ENCODE measurements at places on chromosomes 11 and 22.

DNA sequence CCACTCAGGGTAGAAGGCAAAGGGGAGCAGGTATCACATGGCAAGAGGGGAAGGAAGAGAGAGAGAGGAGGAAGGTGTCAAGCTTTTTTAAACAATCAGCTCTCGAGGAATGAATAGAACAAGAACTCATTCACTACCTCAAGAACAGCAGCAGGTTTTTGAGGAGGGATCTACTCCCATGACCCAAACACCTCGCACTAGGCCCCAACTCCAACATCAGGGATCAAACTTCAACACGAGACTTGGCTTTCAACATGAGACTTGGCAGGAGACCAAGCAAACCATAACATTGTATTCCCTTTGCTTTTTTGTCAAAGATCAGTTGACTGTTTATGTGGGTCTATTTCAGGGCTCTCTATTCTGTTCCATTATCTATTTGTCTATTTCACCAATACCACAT lies 26.9 kb upstream of the APOBEC3A start:
- no peak for DNase-seq

GRCh38 chr22:43236411-43237166 lies 49.7 kb upstream of the TTLL12 start:
- no peak for DNase-seq

GRCh38 chr22:26197425-26197824 lies 28.2 kb downstream of the SEZ6L start:
- no peak for DNase-seq

GRCh38 chr11:32861850-32862577 lies 30.6 kb upstream of the QSER1 start:
- DNase-seq: no peak

DNA sequence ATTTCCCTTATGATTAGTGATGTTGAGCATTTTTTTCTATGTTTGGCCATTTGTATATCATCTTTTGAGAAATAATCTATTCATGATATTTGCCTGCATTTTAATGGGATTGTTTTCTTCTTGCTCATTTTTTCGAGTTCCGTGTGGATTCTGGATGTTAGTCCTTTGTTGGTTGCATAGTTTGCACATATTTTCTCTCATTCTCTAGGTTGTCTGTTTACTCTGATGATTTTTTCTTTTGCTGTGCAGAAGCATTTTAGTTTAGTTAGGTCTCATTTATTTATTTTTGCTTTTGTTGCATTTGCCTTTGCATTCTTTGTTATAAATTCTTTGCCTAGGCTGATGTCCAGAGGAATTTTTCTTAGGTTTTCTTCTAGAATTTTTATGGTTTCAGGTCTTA lies 87.3 kb downstream of the METTL15 start:
- DNase-seq: no peak

DNA sequence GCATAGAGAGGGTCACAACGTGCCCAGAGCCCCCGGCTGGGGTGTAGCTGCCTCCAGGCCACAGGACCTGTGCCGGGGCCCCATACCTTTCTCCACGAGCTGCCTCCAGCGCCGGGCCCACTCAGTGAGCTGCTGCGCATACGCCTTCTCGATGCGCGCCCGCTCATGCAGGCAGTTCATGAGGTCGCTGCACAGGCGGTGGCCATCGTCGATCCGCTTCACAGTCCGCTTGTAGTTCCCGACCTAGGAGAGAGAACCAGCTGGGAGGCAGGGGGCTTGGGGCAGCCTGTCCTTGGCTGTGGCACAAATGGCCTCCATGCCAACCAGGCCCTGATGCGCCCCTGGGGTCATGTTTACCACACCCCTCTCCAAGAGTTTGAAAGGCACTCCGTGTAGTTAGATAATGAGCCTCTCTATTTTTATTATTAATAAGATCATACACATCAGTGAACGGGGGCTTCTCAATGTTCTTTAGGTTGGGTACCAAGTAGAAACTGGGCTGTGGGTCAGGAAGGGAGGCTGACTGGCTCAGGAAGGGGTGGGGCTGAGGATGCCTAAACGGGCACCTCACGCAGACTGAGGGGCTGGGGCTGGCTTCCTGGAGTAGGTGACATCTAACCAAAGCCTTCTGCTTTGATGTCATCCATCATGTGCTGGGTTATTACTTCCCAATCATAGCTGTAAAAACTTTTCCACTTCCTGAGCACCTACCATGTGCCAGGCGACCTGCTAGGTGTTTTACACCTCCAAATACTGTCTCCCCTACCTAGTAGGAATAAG lies 36.5 kb upstream of the ARFGAP3 start:
- no peak for DNase-seq

DNA sequence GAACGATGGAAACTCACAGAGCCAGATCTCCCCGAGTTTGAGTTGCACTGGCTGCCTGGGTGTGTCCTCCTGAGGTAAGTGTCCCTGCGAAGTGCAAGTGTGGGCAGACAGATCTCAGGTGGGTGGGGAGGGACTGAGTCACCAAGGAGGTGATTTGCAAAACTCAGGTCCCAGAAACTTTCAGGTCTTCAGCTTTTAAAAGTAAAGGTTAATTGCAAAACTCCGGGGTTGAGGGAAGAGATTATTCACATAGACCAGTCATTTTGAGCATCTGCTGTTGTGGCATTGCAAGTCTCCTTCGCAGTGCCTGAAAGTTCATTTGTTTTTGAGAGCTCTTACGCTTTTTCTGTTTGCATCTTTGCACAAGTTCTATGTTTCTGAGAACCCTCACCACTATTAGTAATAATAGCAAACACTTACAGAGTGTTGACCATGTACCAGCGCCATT lies 7.1 kb downstream of the CD44 start:
- DNase-seq: no peak

DNA sequence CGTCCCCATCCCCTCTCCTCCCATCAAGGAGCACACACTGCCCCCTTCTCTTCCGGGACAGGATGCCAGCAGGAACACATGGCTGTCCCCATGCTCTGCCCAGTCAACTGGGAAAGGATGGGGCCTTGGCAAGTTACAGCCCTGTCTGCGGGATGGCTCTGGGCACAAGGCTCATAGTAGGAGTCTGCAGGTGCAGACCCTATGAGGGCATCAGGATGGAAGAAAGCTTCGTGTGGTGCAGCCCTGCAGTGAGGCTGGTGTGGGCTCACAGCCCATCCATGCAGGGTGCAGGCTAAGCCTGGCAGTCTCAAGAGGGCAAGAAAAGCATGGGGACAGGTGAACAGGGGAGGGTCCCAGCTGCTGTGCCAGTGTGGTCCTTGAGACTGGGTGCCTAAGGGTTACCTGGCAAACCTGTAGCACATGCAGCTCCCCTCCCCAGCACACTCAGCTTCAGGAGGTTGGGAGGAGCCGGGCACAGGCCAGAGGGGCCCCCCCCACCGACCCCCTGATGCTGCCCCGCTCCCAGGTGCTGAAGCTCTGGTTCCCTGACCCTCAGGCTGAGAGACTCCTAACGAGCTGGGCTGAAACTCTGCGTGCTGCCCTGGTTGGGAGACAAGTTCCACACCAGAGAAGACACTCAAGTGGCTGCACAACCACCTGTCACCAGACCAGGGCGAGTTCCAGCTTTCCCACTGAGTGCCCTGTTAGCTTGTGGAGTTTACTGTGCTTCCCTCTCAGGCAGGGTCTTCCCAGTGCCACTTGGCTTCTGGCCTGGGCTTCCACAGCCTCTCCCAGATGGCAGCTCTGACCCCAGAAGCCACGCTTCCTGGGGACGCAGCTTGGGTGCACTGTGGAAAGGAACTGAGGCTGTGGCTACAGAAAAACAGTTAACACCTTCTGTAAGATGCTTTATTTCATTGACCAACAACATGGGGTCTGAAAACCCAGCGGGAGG lies 3.3 kb upstream of the SCARF2 start:
- DNase-seq: no peak

DNA sequence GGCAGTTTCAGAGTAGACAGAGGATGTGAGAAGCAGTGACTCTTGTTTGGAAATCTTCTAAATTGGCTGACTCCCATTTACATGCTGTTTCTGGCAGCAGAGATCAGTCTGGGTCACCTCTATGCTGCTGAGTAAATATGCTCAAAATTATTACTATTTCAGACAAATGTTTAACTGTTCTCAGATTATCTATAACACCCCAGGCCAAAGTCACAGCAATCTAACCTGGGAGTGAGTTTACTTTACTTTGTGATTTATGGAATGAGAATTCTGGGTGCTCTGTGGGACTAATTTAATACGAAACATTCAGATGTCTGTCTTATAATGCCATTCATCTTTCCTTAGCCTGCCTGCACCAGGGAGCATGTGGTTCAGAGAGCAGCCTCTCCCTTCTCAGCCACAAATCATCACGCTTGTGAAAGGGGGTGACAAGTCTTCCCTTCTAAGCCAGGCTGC lies 282.5 kb upstream of the MPPED2 start:
- DNase-seq: no peak

GRCh38 chr11:34501500-34501899 lies 12.1 kb downstream of the ELF5 start:
- DNase-seq: peak; percentile 91

DNA sequence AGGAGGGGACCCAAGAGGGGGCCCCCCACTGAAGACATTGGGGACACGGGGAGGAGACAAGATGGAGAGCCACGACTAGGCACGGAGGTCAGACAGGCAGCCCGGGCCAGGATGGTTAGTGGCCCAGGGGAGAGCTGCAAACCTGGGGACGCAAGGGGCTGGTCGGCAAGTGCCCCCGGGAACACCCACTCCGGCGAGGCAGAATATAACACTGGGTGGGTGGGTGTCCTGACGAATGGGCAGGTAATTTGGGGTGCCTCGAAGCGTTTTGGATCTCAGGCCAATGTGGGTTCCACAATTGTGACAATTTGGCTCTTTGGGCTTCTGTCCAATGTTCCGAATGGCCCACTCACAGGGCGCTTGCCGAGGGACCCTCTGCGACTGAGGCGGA lies 9.9 kb downstream of the IGF2 start:
- no peak for DNase-seq

DNA sequence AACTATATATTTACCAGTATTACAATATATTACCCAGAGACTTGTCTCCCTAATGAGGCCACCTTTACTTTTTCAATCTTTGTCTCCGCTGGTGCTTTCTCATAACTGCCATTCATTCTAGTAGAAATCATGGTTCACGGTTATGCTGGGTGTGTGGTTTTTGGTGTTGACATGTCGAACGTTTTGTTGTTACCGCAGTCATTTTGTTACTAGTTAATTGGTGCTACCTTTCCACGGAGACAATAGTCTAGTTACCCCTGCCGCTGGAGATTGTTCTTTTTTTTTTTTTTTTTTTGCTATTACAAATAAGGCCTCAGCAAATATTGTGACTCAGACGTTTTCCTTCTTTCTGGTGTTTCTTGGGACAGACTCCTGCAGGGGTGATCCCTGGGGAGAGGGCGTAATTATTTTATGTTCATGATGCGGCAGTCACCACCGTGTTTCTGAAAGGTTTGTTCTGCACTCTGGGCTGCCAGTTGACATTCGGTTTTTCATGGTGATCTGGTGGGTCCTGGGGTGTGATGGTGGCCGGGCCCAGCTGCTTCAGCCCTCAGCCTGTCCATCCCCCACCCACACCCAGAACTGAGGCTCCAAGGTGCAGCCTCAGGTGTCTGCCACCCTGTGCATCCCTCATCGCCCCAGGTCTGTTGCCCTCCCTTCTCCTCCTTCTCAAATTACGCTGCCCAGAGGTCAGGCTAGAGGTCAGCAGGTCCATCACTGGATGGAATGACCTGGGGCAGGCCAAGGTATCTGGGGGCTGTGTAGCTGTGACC lies 28.6 kb downstream of the LRP5 start:
- no peak for DNase-seq

DNA sequence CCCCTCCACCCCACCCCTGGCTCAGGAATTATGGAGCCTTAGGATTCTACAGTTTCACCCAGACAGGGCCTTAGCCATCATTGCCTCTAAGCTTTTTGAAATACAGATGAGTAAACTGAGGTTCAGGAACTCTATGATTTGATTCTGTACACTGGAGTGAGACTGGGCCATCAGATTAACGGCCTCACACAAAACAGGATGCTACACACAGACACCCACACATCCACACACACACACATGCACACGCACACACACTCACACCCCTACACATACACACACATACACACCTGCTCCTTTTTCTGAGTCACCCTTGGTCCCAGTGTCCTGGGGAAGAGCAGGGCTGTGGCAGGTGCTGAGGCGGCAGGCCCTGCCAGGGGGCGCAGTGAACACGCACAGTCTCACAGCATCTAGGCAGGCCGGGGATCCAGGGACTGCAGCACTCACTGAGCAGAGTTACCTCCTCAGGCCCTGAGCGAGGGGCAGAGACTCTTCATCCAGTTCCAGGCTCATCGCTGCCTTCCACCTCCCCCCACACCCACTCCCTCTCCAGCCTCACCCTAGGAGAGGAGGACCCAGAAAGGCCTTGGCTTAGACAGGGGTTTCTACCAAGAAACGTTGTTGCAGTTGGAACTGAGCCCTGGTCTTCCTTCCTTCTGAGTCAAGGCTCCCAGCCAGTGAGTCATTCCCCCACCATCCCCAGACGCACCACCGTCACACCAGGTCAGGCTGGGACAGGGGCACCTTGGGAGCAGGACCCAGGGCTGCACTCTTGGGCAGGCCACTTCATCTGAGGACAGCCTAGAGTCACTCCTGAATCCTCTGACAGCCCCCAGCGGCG lies 89.8 kb upstream of the PARVA start:
- peak; percentile 89 for DNase-seq

GRCh38 chr22:19667872-19668740 lies 46.2 kb upstream of the SEPTIN5 start:
- DNase-seq: no peak

DNA sequence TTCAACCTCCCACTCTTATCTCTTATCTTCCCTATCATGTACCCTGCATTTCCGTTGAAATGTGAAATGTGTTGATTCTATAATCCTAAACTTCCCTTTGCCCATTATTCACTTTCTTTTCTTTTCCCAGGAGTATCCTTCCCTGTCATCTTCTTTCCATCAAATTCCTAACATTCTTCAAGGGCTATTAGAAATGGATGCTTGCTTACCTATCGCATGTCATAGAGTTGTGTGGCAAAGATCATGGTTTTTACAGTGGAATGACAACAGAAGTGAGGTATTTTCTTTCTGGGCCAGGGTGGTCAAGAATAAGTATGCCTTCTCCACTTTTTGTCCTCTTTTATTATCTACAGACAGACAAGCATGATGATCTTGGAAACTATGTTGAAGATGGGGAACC lies 124.4 kb upstream of the SLC5A12 start:
- DNase-seq: no peak

DNA sequence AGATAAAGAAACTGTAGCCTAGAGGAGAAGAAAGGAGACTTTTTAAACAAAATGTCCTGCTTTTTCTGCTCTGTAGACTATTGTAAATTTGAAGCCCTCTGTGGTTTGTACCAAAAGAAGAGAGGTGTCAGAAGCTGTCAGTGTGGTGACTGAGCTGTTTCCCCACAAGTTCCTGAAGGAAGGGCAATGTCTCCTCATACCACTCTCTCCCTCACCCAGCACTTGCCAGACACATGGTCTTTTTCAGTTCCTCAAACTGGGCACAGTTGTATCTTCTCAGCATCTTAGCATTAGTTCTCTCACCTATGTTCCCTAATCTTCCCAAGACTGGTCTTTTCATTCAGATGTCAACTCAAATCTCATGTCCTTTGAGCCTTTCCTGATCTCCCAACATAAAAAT lies 4.3 kb downstream of the BCO2 start:
- DNase-seq: no peak

GRCh38 chr11:86592659-86593451 lies 79.6 kb downstream of the ME3 start:
- DNase-seq: peak; percentile 98
